ENCODE measurements at places on chromosomes 13 and 19.

DNA sequence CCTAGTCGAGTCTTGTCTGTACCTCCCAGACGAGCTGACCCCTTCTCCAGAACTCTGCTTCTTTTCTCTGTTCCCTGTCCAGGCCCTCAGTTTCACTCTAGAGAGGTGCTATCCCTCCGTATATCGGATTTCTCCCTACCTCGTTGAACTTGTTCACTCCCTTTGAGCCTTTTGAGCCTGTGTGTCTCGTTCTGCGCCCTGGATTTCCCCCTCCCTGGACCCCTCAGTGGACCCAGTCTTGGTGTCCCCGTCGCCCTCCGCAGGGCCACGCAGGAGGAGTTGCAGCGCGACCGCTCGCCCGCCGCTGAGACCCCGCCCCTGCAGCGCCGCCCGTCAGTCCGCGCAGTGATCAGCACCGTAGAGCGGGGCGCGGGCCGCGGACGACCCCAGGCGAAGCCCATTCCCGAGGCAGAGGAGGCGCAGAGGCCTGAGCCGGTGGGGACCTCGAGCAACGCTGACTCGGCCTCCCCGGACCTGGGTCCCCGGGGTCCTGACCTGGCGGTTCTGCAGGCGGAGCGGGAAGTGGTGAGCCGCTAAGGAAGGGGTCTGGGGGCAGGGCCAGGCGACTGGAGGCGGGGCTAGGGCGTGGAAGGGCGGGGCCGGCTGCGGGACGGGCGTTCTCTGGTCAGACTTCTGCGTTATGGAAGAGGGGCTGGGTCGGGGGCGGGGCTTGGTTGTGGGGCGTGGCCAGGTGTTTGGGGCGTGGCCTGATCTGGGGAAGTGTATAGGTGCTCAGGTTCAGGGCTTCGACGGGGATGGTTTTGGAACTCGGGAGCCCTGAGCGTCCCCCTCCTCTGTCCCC, 5.5 kb downstream of the EPS8L1 start:
- H3K27ac ChIP-seq: peak overlapping the region; percentile 61
- H3K27me3 ChIP-seq: peaks cover 2% of the 10 kb centered on the region
- peak; percentile 94 for DNase-seq
- H3K4me3 ChIP-seq: peak overlapping the region; percentile 85
- no peaks in the 10 kb centered on the region for H3K36me3 ChIP-seq
- peaks cover 31% of the 10 kb centered on the region for H3K4me1 ChIP-seq

GRCh38 chr13:29065142-29065541, 245.0 kb downstream of the MTUS2 start:
- no peak overlapping the region for H3K27ac ChIP-seq
- no peak for DNase-seq
- H3K27me3 ChIP-seq: peaks cover 6% of the 10 kb centered on the region
- no peaks in the 10 kb centered on the region for H3K36me3 ChIP-seq
- peak overlapping the region; percentile 4 for H3K4me3 ChIP-seq
- H3K4me1 ChIP-seq: no peaks in the 10 kb centered on the region

GRCh38 chr13:41008349-41008980, 10.7 kb downstream of the ELF1 start:
- peak overlapping the region; percentile 80 for H3K27ac ChIP-seq
- H3K36me3 ChIP-seq: peaks cover 16% of the 10 kb centered on the region
- no peaks in the 10 kb centered on the region for H3K27me3 ChIP-seq
- H3K4me1 ChIP-seq: peaks cover 96% of the 10 kb centered on the region
- peak overlapping the region; percentile 72 for H3K4me3 ChIP-seq
- peak; percentile 66 for DNase-seq

- no peak for DNase-seq
- H3K27me3 ChIP-seq: no peaks in the 10 kb centered on the region
- no peak overlapping the region for H3K27ac ChIP-seq
Measured at GRCh38 chr13:110270507-110270906, 36.5 kb downstream of the COL4A1 start.

All from CD4-positive, CD25-positive, alpha-beta regulatory T cell (primary cell).